ENCODE measurements at places on chromosomes 3 and 15. TPM values are rescaled to one million over a fixed set of nuclear protein-coding genes. Genes with fewer than 3 reads are reported as not detected.

The FEZF2 gene
- not detected for total RNA-seq

The PARP15 gene
- 0.40 TPM for total RNA-seq

The AADACL2 gene
- total RNA-seq = not detected

The MAP1A gene
- 24.4 TPM for total RNA-seq

The FOXL2NB gene
- not detected for total RNA-seq

The COL6A5 gene
- not detected for total RNA-seq

The ZBED2 gene
- not detected for total RNA-seq

The TTC21A gene
- total RNA-seq = 2.0 TPM

The KCNMB3 gene
- 0.89 TPM for total RNA-seq

The CCR5 gene
- total RNA-seq = 0.24 TPM

The OCA2 gene
- 0.16 TPM for total RNA-seq

DNA sequence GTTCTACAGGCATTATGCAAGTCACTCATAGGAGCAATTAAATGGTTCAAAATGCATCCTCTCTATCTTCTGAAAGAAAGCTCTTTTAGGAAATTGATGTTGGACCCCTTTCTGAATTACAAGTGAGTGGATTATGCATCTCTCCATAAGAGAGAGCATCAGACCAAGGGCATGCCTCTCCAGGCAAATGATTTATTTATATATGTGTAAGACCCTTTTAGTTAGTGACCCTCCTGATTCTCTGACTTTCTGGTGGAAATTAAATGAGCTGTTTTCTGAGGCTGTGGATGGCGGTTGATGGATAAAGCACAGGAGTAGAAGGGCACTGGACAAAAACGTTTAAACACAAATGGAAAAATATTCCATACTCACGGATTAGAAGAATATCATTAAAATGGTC, 62.6 kb downstream of the CADPS start:
- DNase-seq = no peak

DNA sequence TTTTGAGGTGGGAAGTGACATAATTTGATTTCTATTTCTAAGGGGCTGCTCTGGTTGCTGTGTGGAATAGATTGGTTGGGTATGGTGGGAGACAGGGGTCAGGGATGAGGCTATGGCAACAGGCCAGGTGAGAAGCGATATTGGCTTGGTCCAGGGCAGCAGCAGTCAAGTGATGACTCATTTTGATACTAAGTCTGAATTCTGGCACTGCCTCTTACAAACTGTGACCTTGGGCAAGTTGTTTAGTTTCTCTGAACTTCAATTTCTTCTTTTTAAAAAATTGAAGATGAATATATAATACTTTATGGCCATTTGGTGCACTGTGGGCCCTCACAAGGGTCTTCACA, 40.4 kb upstream of the CLSTN2 start:
- DNase-seq = peak; percentile 63

- no peak for DNase-seq
Measured at GRCh38 chr3:122996038-122996580, 31.5 kb downstream of the SEMA5B start.

DNA sequence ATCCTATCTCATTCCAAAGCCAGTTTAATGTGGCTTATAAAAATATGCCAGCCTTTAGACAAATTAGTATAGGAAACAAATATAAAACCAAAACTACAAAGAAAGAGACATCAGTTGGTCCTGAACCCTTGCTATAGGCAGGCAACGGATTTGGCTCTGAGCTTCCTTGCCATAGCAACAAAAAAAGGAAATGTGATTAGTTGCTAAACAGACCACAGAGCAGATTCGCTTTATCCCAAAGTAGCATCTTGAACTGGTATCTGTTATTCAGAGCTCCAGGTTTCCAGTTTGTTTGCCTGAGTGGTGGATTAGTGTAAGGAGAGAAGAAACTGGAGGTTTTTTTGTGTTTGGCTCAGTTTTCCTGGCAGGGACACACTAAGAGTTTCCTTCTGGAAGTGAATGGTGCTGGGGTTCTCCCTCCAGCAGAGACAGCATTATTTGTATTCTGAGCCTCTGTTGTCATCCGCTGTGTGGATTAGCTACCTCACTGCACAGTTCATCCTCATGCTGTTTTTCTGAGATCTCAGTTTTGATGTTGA, 44.1 kb downstream of the CHST2 start:
- DNase-seq = no peak

- DNase-seq = no peak
Measured at GRCh38 chr3:27544372-27544865, 60.2 kb upstream of the SLC4A7 start.
